ENCODE measurements at places on chromosomes 1 and 21. TPM values are rescaled to one million over a fixed set of nuclear protein-coding genes. Genes with fewer than 3 reads are reported as not detected.

GRCh38 chr1:159992161-159992560 lies 38.1 kb upstream of the SLAMF9 start:
- no peaks in the 10 kb centered on the region for H3K36me3 ChIP-seq
- H3K27ac ChIP-seq: no peak overlapping the region
- DNase-seq: no peak
- no peak overlapping the region for H3K4me3 ChIP-seq

The C1QA gene
- 1.2 TPM for total RNA-seq

DNA sequence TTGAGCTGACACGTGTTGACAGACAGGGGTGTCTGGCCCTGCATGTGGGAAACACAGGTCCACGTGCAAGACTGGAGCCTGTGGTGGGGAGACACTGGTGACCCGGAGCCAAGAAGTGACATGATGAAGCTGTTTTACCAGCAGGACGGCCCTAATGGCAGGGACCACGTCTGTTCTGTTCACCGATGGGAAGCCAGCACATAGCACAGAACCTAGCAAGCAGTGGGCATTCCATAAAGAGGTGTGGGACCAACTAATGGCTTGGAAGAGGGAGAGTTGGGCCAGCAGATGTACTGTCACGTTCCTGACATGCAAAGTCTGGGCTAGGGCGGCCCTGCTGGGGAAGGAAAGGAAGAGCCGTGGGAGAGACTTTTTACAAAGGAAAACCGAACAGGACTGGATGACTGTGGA lies 15.3 kb downstream of the NAV1 start:
- H3K36me3 ChIP-seq: no peaks in the 10 kb centered on the region
- no peak overlapping the region for H3K27ac ChIP-seq
- DNase-seq: no peak
- H3K4me1 ChIP-seq: no peaks in the 10 kb centered on the region

GRCh38 chr1:173784997-173785396 lies 39.5 kb upstream of the DARS2 start:
- H3K4me1 ChIP-seq: no peaks in the 10 kb centered on the region
- H3K36me3 ChIP-seq: peaks cover 36% of the 10 kb centered on the region
- no peak overlapping the region for H3K27ac ChIP-seq
- H3K27me3 ChIP-seq: no peaks in the 10 kb centered on the region
- no peak overlapping the region for H3K4me3 ChIP-seq

GRCh38 chr1:113686891-113687618 lies 72.2 kb downstream of the PHTF1 start:
- H3K27ac ChIP-seq: no peak overlapping the region
- no peaks in the 10 kb centered on the region for H3K27me3 ChIP-seq
- DNase-seq: no peak
- H3K4me3 ChIP-seq: no peak overlapping the region

DNA sequence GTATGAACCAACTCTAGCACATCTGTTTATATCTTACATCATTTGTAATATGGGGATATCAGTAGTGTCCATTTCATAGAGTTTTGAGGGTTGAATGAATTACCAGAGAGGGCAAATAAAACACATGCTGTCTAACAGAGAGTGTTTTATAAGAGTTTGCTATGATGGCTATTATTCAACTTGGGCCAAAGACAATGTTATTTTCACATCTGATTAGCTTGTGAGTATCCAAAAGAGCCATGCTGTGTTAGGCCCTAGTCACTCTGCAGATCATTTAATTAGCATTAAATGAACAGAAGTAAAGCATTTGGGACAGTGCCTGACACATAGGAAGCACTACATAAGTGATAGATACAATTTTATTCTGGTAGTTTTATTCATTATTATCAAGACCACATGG lies 4.2 kb upstream of the RNF11 start:
- H3K27me3 ChIP-seq: no peaks in the 10 kb centered on the region
- peaks cover 17% of the 10 kb centered on the region for H3K4me1 ChIP-seq
- no peaks in the 10 kb centered on the region for H3K36me3 ChIP-seq
- DNase-seq: no peak
- H3K4me3 ChIP-seq: no peak overlapping the region

GRCh38 chr1:227744668-227745067 lies 9.4 kb downstream of the SNAP47 start:
- no peak overlapping the region for H3K4me3 ChIP-seq
- no peak for DNase-seq
- H3K27me3 ChIP-seq: no peaks in the 10 kb centered on the region

- H3K27ac ChIP-seq: no peak overlapping the region
- H3K27me3 ChIP-seq: no peaks in the 10 kb centered on the region
- H3K36me3 ChIP-seq: no peaks in the 10 kb centered on the region
- no peak for DNase-seq
- no peak overlapping the region for H3K4me3 ChIP-seq
Measured at GRCh38 chr1:177927021-177927596, 42.7 kb downstream of the SEC16B start.
